ENCODE measurements at places on chromosomes 16 and 17. TPM values are rescaled to one million over a fixed set of nuclear protein-coding genes. Genes with fewer than 3 reads are reported as not detected.

Gene GNAO1
- total RNA-seq: not detected

Gene CX3CL1
- total RNA-seq: 10.1 TPM

Gene ARHGAP23
- total RNA-seq: 47.9 TPM

Gene DOC2B
- total RNA-seq: 2.8 TPM

Gene KRTAP4-12
- not detected for total RNA-seq

Gene ZNF174
- total RNA-seq: 2.8 TPM

Gene CD300H
- total RNA-seq: not detected

Gene KRT33B
- total RNA-seq: not detected

Gene KRT39
- total RNA-seq: not detected

Gene CRHR1
- total RNA-seq: not detected

Gene C16orf74
- 8.5 TPM for total RNA-seq

Gene SOST
- total RNA-seq: not detected
